ENCODE measurements at places on chromosomes 2 and 18.

DNA sequence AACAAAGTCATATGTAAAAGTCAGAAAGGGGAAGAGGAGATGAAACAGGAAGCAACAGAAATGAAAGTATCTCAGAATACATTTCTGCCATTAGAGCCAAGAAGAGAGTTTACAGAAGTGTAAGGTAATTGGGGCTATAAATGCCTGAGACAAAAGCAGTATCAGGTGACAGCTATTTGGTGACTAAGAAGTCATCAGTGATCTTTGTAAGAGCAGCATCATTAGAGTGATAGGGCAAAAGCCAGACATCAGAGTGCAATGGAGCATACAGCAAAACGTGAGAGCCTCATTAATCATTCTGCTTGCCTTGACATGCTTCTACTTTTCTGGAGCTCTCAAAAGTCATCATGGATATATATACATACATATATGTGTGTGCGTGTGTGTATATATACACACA lies 804.7 kb upstream of the PIK3C3 start:
- DNase-seq = no peak

GRCh38 chr2:172196768-172197431 lies 94.2 kb upstream of the DLX2 start:
- no peak for DNase-seq

DNA sequence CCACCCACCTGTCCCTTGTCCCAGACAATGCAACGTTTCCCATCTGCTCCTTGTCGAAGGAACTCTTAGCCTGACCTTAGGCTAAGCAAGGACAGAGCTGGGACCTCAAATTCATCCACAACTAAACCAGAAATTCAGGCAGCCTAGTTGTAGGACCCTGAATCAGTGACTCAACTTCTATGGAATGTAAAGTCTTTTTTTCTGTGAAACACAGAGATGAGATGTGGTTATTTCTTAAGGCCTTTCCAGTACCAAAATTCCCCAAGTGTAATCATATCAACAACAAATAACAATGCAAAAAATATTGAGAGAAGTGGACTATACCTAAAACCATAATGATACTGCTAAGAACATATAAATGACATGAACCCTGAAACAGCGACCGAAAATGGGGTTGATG lies 46.7 kb downstream of the EN1 start:
- DNase-seq = no peak

DNA sequence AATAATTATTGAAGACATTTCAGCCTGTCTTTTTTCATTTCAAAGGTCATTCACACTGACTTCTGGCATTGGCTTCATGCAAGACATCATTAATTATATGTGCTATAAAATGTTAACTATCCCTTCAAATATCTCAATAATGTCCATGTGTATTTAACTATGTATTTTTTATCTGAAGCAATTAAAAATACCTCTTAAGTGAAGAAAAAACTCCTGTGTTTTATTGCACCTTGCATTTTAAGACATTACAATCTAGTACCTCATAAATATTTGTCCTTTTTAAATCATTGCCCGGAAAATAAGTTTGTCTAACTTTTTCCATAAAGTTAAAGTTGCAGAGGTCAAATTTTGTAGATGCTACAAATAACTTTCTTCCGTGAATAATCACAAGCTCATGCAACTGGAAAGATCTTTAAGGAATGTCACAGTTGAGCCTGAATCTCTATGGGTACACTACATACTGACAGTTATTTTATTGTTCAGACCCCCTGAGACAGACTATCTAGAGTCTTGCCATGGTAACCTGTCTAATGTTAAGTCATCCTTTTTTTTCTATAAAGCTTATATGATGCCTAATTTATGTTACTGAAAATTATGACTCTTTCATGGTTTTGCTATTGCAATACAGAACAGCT lies 38.4 kb upstream of the COBLL1 start:
- no peak for DNase-seq

- DNase-seq = no peak
Measured at GRCh38 chr2:233235977-233236376, 15.5 kb upstream of the ATG16L1 start.

GRCh38 chr18:7614042-7614441 lies 46.9 kb downstream of the PTPRM start:
- DNase-seq = no peak

- no peak for DNase-seq
Measured at GRCh38 chr2:159612255-159612901, 4.0 kb downstream of the BAZ2B start.

All from LNCaP clone FGC (cell line).